ENCODE measurements at places on chromosomes 3 and 15.
A peak's percentile ranks its signal among the peaks of the same experiment; 100 is the strongest.

- no peak for DNase-seq
Measured at GRCh38 chr3:87987952-87988351, 70.9 kb downstream of the CGGBP1 start.

GRCh38 chr3:32120471-32120870 is 14.1 kb downstream of the GPD1L start:
- no peak for DNase-seq

- DNase-seq: no peak
Measured at GRCh38 chr3:110932567-110932966, 139.0 kb upstream of the NECTIN3 start.

DNA sequence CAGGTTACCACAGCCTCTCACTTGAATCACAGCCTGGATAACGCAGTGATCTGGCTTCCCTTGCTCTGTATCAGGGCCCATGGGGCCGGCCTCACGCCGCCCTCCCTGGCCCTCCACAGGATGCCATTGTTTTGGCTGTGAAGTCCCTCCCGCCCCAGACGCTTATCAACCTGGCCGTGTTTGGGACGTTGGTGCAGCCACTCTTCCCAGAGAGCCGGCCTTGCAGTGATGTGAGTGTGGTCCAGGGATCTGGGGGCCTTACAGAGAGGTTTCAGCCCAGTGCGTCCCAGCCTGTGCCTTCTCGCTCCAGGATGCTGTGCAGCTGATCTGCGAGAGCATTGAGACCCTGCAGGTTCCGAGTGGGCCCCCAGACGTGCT is 6.6 kb downstream of the VWA5B2 start:
- DNase-seq: peak; percentile 39

GRCh38 chr15:69820819-69821218 is 276.9 kb downstream of the TLE3 start:
- no peak for DNase-seq

- DNase-seq: no peak
Measured at GRCh38 chr3:52237006-52237656, 1.8 kb downstream of the TWF2 start.

DNA sequence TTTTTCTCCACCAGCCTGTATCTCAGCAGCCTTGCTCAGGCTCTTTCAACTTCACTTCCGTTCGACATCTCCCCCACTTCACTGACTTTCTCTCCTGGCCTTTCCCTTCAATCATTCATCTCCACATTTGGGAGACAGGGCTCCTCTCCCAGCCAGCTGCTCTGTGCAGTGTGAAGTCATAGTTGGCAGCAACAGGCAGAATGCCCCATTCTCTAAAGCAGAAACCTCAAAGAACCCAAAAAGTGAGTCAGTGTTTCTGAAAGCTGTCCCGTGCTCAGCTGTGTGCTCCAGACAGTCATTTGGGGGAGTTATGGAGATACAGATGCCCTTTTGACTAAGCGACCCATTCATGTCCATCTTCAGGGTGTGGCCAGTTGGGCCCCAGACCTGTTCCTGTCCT is 54.3 kb downstream of the NTRK3 start:
- DNase-seq: no peak

GRCh38 chr15:93063262-93063671 is 25.7 kb downstream of the RGMA start:
- peak; percentile 14 for DNase-seq

DNA sequence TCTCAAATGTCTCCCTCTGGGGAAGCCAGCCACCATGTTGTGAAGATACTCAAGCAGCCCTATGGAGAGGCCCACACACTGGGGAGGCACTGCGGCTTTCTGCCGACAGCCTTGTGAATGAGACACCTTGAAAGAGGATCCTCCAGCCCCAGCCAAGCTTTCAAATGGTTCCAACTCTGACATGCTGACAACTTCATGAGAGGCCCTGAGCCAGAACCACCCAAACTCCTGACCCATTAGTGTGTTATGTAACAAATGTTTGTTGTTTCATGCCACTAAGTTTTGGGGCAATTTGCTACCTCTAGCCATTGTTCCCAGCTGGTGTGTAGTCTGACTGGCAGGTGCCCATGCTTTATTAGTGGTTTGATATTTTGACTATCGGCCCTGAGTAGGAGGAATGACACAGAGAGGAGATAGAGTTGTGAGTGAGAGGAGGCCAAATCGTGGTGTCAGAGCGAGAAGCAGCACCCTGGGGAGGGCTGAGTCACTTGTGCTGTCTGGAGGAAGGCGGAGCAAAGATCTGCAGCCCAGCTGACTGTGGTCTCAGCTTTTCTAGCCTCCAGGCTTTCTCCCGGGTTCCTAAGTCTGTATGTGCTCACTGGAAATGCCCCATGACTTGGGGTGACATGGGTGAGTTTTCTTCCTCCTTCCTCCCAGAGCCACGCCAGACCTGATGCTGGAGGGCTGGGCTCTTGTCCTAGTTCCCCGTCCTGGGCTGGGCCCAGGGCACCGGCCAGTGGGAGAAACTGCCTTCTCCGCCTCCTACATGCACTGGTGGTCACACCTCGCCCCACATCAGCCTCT is 56.7 kb upstream of the BLM start:
- DNase-seq: peak; percentile 72

DNA sequence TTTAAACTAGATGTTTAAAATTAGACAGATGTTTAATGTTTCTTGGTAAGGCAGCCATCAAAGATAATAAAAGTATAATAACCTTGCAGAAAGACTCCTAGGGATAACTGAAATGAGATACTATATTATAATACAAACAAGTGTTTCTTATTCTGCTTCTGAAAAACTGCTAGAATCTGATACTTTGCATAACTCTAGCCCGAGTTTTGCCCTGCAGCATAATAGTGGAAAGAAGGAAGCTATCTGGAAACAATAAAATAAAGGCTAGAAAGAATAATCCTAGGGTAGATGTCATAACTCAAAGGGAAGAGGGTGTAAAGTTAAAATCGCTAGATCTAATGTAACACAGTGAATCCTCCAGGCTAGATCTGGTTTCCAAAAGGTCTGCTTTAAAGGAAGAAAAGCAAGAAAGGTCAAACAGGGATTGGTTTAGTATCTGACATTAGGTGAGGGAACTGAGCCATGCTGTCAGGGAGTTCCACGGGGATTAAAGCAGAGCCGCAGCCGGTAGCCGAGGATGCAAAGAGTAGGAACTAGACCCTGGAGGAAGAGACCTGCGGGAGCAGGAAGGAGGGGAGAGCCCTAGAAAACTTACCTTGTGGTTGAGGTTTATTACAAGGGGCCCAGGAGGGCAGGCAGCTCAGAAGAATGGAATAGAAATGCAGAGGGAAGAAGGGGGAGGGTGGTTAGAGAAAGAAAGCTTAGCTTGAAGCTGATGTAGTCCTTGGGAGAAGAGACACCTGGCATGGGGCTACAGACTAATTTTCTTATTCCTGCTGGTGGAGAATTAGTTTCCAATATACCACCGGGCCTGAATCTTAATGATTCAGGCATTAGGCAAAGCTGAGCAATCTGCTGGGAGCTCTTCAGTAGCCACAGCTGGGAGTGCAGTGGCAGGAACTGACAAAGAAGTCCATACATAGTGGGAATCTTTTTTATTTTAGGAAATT is 46.1 kb upstream of the TUSC7 start:
- no peak for DNase-seq

- no peak for DNase-seq
Measured at GRCh38 chr15:56831467-56832005, 86.9 kb upstream of the TCF12 start.

DNA sequence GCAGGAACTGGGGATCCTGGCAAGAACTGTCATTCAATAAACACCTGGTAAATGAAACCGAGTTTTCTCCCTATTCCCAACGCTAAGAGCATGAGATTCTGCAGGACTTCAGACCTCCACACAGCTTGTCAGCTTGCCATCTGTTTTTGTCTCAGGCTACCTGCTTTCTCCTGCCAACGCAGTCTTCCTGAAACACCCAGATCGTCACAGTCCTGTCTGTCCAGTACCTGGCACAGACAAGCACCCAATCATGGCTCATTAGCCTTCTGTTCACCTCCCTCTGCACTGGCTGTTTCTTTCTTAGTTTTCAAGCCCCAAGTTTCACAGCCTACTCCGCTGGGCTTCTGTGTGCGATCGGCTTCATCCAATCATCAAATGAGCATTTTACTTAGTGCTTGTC is 5.0 kb downstream of the SLC12A8 start:
- peak; percentile 30 for DNase-seq

DNA sequence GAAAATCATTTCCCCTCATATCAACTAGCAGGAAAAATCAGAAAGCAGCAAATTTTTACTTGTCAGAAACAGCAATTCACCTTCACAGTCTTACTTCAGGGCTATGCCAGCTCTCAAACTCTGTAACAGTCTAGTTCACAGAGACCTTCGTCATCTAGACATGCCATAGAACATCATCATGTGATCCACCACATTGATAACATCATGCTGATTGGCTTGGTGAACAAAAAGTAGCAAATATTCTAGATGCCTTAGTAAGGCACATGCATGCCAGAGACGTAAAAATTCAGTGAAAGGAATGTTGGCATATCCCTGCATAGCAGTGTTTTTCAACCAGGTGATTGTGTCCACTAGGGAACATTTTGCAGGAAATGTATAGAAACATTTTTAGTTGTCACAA is 8.6 kb upstream of the SCAPER start:
- DNase-seq: no peak

DNA sequence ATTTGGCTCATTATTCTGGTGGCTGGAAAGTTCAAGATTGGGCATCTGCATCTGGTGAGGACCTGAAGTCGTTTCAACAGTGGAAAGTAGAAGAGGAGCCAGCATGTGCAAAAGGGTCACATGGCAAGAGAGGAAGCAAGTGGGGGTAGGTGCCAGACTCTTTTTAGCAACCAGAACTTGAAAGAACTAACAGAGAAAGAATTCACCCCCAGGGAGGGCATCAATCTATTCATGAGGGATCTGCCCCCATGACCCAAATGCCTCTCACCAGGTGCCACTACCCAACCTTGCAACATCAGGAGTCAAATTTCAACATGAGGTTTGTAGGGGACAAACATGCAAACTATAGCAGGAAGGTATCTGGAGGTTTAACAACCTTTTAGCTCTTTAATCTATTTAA is 10.3 kb upstream of the RYK start:
- no peak for DNase-seq

GRCh38 chr15:52378746-52379394 is 83.3 kb upstream of the MYO5C start:
- DNase-seq: no peak

GRCh38 chr15:35186346-35186745 is 101.3 kb upstream of the NANOGP8 start:
- DNase-seq: no peak

DNA sequence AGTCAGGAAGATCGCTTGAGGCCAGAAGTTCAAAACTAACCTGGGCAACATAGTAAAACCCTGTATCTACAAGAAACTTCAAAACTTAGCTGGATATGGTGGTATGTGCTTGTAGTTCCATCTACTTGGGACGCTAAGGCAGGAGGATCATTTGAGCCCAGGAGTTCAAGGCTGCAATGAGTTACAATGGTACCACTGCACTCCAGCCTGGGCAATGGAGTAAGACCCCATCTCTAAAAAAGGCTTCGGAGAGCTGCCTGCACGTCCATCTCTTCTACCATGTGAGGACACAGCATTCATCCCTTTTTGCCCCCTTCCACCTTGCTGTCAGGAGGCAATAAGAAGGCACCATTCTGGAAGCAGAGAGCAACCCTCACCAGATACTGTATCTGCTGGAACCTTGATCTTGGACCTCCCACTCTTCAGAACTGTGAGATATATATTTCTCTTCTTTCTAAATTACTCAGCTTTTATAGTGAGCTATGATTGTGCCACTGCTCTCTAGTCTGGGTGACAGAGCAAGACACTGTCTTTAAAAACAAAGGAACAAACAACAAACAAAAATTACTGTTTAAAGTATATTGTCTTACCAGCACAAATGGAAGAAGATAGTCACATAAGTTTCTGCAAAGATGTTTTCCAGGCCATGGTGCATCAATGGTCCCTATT is 4.2 kb upstream of the BTLA start:
- no peak for DNase-seq

DNA sequence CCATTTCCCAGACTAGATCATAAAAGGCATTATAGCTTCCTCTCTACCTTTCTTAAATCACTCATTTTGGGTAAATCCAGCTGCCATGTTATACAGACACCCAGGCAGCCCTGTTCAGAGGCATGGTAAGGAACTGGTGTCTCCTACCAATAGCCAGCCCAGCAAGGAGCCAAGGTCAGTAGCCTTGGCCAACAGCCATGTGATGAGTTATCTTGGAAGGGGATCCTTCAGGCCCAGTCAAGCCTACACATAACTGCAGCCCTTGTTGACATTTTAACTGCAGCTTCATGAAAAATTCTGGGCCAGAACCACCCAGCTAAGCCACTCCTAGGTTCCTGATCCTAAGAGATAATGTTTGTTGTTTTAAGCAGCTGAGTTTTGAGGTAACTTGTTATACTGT is 29.0 kb upstream of the ZMAT3 start:
- no peak for DNase-seq

DNA sequence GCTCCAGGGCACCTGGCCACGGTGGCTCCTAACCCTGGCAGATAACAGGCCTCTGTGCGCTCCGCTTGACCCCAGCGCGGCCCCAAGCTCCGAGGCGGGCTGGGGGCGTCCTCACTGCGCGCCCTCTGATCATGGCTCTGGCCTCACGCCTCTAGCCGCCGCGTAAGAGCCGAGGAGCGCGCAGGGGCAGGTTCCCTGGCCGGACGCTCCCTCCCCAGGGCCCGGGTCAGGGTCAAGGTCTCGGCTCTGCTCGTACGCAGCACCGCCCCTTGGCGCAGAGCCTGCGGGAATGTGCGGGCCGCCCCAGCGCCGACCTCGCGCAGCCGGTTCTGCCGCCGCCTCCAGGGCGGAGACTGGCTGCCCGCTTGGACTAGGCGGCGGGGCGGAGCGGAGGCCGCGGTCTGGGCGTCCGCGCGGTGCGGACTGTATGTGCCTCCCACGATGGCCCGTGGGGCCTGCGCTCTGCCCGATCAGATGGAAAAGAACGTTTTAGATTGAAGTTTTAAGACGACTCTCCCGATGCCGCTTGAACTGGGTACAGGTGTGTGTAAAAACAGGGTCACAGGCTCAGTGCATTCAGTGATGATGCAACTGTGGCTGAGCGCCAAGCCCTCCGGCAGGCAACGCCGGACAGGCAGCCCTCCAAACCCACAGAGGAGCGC is 40.8 kb downstream of the CHST14 start:
- DNase-seq: peak; percentile 87

DNA sequence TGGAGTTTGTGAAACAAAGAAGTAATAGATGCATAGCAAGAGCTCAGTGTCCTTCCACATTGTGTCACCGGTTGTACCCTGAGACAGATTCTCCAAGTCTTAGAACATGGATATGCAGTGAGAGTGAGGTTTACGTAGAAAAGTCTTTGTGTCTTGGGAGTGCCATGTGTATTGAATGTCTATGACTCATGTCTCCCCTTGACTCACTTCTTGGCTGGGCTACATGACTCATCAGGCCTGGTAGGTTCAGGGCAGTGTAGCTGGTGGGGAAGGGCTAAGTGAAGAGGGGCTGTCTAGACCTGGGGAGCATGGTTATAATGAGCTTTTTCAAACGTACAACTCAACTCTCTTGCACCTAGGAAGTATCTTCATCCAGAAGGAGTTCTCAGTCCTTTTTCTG is 167.4 kb downstream of the GAP43 start:
- DNase-seq: no peak
